ENCODE measurements at places on chromosomes 7 and 10.

- no peak for DNase-seq
Measured at GRCh38 chr7:154967401-154967955, 35.4 kb downstream of the PAXIP1 start.

GRCh38 chr10:46520381-46520780 is 36.1 kb downstream of the GPRIN2 start:
- DNase-seq: no peak

GRCh38 chr7:44327981-44328380 is 2.6 kb upstream of the CAMK2B start:
- no peak for DNase-seq

DNA sequence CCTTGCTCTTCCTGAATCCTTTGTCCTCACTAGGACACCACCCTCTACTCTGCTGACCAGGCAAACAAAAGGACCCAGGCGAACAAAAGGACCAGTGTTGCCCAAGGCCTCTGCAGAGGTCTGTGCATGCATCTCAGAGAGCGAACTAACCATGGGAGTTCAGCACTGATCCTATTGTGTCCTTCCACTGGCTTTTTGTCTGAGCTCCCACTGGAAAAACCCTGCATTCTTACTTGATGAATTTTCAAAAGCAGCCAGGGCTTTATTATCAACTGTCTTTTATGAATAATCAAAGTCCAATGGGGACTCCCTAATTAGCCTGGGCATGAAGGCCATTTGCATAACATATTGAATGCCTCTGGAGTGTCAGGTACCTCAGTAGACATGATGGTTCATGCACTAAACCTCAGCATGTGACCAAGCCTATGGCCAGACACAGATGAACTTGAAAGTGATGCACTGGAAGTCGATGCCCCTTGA is 140.6 kb downstream of the KCNMA1 start:
- no peak for DNase-seq

DNA sequence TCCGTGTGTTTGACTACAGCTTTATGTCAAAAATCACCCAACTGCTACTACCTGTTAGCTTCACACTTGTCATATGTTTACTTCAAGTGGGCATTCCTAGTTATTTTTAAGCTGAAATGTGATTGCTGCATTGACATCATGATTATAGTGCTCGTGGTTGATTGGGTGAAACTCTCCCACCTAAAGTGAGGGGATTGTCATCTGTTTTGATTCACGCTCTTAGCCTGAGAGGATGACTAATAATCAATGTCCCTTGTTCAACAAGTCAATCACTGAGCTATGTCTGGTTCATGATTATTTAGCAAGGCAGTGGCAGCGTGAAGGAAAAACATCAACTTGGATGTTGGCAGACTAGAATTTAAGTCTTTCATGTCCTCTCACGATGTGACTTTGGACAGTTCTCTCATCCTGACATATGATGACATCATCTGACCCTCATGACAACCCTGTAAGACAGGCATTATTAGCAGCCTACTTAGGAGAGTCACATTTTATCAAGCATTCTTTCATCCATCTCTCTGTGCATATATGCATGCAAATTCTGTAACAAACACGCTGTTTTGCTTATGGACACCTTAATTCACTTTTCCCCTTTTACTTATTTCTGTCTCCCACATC is 352.6 kb upstream of the ZMIZ1 start:
- no peak for DNase-seq

GRCh38 chr7:111785076-111785475 is 222.8 kb upstream of the IMMP2L start:
- no peak for DNase-seq
